NCI-H1092 treated with DMSO at 0.1 percent for 48 hours (cell line): ENCODE measurements at places on chromosomes 16 and 17.

GRCh38 chr16:55842369-55843104 is 9.6 kb upstream of the CES1 start:
- peak; percentile 41 for DNase-seq

- no peak for DNase-seq
Observed at GRCh38 chr16:700684-701584, 4.7 kb downstream of the FBXL16 start.

DNA sequence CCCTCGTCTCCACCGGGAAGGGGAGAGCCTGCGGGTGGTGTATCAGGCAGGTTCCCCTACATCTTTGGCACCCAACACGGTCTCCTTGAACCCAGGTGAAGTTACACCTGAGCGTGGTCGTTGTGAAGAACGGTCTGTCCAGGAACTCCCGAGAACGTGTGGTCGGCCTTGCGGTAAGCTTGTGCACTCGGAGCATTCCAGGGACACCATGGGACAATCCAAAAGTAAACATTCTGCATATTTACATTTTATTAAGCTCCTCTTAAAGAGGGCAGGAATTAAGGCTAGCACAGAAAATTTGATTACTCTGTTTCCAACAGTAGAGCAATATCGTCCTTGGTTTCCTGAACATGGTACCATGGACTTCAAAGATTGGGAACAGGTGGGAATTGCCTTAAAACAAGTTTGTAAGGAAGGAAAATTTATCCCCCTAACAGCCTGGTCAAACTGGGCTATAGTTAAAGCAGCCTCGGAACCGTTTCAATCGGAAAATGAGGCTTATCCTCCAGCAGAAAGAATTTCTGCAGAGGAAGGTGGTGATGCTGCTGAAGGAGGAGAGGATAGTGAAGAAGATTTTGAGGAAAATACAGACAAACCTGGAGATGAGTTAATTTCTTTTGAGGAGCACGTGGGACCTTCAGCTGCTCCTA is 18.2 kb downstream of the ALOX15B start:
- DNase-seq, result no peak

GRCh38 chr16:79698341-79698753 is 97.8 kb upstream of the MAF start:
- DNase-seq, result no peak

GRCh38 chr17:34920676-34921075 is 40.6 kb downstream of the CCT6B start:
- DNase-seq, result no peak

DNA sequence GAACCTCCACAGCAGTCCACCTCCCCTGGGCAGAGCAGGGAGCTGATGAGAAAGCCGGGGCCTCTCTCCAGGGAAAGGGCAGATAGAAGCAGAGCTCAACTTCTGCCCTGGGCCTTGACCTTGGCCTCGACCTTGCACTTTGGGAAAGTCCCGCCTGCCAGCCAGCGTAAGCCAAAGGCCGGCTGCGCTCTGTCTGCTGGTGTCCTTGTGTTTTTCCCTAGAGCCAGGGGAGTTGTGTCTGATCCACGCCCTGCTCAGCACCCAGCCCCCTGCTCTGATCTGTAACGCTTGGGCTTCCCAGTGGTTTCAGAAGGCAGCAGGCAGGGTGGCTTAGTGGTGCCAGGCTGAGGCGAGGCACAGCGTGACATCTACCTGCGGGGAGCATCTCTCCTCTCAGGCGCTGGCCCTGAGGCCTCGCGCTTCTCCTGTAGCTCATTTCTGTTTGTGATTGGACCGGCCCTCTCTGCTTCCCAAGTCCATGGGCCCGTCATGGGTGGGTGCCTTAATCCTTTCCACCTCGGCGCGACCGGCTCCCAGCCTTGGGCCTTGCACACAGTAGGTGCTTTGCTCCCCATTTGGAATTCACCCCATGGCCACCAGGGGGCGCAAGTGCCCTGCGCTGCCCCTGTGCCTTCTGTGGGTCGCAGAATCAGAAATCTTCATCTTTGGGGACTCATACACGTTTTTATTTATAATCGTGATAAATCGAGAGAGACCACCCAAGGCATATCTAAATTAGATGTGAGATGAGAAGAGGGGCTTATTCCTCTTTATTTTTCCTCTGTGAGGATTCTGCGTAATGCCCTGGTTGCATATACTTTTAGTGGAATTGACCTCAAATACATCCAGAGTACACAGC is 24.2 kb downstream of the SGSH start:
- no peak for DNase-seq

GRCh38 chr17:50055055-50055425 is 870 bp upstream of the ITGA3 start:
- no peak for DNase-seq

DNA sequence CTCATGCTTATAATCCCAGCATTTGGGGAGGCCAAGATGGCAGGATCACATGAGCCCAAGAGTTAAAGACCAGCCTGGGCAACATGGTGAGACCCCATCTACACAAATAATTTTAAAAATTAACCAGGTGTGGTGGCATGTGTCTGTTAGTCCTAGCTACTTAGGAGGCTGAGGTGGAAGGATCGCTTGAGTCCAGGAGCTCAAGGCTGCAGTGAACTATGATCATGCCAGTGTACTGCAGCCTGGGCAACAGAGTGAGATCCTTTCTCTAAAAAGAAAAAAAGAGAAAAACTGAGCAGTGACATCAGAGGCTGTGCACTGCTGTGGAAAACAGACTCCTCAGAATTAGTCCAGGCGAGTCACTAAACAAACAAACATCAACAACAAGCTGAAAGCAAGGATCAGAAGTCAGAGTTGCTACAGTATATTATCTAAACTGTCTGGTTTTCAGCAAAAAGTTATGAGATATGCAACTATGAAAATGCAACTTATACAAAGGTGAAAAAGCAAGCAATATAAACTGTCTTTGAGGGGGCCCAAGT is 39.3 kb downstream of the CBFB start:
- DNase-seq, result no peak

GRCh38 chr16:11306997-11307638 is 26.0 kb upstream of the PRM1 start:
- no peak for DNase-seq

DNA sequence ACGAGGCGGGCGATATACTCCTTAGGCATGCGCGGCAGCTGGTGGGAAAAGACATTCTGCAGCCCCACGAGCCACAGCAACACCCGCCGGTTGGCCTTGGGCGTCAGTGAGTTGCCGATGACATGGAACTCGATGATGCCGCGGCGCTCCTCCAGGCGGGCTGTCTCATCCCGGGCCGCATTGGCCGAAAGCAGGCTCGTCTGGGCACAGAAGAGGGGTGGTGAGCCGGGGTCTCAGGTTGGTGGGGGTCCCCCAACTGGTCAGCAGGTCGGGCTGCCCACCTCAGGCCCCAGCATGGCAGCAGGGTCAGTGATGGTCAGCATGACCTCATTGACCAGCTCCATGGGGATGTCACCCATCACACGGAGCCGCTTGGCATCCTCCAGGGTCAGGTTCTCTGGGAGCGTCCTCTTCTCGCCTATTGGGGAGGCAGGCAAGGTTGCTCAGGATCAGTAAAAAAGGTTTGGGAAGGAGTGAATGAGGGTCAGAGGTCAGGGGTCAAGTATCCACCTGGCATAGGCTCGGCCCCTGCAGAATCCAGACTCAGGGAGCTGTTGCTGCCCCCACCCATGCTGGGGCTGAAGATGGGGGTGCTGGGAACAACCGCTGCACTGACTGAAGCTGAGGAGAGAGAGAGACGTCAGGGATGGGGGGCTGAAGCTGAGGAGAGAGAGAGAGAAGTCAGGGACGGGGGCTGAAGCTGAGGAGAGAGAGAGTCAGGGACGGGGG is 3.6 kb downstream of the KAT2A start:
- DNase-seq, result no peak

DNA sequence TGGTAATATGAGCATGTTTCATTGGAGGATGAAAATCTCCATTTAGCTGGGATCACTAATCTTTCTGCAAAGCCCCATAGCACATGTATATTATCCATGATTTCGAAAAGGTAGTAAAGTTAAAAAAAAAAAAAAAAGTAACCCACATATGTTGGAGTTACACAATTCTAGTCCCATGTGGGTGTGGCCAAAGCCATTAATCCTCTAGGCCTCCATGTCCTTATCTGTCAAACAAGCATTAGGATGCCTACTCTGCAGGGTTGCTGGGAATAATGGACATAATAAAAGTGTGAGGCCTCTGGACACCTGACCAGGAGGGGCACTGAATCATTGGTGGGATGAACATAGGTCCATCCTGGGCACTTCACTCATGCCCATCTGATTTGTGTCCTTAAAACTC is 29.2 kb upstream of the VAT1L start:
- no peak for DNase-seq

DNA sequence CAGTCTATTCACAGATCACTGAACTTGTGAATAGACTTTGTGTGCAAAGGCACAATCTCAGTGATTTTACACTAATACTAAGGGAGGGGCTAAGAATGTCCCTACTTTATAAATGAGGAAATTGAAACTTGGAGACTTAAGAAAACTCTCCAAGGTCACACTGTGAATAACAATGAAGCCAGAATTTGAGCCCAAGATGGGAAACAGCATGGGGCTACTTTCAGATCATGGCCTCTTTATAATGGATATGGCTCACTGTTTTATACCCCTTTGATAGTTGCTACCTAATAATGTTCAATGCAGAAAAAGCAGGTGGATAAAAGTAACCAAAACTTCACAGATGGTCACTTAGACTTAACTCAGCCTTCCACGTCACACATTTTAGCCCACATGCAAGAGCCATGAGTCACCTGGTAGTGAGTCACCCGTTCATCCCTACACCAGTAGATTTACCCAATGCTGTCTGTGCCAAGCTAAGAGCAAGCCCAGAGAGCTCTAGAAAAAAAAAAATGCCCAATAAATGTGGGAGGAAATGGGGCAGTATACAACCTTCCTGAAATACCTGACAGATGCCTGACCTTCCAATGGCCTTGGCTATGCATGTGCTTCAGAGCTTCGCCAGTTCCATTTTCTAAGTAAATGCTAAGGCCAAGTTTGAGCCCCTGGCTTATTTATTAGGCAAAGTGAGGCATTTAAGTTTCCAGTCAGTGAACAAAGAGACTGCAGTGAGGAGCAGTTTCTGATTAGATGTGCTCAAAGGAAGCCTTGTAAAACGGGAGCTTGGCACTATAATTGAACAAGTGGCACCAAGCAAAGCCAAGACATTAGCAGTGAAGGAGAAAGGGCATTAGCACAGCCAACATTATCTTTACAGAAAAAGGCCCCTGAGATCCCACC is 219.7 kb downstream of the TMEM114 start:
- DNase-seq, result no peak

DNA sequence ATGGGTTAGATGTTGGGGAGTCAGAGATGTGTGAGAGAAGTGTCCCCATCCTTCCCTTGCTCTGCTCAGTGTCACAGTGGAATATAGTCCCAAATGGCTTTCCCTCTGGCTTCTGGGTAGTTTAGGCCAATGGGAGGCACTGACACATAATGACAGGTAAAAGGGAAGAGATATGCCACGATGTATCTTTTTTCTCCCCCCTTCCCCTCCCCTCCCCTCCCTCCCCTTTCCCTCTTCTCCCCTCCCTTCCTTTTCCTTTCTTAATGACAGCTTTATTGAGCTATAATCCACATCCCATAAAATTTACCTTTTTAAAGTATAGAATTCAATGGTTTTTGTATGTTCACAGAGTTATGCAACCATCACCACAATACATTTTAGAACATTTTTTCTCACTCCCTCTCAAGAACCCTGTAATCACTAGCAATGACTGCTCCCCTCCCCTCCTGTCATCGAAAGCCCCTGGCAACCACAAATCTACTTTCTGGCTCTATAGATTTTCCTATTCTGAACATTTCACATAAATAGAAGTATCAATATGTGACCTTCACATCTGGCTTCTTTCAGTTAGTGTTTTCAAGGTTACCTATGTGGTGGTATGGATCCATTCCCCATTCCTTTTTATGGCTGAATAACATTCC is 617 bp upstream of the CCR7 start:
- DNase-seq, result no peak

GRCh38 chr17:45908460-45908859 is 14.1 kb downstream of the MAPT start:
- DNase-seq, result no peak

DNA sequence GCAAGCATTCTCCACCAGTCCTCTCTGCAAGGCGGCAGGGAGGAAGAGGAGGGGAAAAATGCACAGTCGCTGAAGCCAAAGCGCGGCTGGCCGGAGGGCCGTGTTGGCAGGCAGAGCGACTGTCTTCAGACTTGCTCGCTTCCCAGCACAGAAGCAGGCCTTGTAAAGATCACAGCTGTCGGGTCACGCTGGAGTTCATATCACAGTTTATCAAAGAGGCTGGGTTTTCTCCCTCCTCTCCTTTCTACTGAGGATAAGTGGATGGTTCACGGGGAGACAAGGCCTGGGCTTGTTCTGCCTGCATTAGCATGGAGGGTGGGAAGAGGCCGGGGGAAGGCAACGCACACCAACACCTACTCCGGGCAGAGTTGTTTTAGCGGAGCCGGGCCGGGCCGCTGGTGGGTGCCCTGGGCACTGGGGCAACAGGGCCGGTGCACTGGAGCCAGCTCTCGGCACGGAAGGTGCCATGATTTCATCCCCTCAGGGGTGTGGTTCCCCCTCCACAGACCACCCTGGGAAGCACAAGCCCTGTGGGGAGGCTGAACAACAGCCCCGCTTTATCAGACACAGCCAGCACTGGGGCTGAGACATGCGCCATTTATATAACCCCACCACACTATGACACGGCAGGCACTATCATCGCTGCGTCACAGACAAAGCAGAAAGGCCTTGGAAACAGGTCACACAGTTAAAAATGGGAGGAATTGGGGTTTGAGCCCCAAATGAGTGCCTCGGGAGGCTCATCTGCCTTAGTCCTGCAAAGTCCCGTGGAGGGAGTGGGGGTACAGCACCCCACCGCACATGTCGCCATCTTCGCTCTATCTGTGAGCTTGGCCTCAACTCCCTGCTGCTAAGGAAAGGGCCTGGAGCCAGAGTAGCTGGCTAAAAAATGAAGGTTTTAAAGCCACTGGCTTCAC is 40.3 kb upstream of the MTSS2 start:
- peak; percentile 44 for DNase-seq

DNA sequence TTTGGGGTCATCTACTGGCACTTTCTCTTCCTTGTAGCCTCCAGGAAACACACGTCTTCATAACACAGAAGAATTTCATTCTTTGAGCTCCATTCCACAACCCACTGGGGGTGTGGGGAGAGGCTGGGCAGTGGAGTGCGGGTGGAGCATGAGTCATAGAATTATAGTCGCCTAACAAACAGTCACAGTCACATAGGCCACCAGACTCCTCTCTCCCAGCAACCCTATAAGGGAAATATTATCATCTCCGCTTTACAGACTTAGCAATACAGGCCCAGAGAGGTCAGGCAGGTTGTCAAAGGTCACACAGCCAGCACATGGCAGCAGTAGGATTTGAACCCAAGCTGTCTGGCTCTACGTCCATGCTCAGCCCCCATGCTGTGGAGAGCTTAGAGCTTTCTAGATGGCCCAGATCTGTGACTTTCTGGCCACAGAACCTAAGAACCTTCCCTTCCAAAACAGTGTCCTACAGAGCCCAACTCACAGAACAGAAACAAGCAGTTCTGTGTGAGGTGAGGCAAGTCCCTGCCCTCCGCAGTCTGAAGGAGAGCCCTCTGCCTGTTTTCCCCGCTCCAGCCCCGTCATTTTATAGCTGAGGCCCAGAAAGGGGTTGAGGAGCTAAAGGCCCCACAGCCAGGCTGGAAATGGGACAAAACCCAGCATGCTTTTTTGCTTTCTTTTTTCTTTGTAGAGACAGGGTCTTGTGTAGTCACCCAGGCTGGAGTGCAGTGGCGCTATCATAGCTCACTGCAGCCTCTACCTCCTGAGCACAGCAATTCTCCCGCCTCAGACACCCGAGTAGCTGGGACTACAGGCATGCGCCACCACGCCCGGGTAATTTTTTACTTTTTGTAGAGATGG is 10.7 kb upstream of the LITAF start:
- no peak for DNase-seq
